ENCODE measurements at places on chromosomes 6 and 20.

GRCh38 chr6:159727717-159728445 is 575 bp downstream of the WTAP start:
- DNase-seq, result no peak

DNA sequence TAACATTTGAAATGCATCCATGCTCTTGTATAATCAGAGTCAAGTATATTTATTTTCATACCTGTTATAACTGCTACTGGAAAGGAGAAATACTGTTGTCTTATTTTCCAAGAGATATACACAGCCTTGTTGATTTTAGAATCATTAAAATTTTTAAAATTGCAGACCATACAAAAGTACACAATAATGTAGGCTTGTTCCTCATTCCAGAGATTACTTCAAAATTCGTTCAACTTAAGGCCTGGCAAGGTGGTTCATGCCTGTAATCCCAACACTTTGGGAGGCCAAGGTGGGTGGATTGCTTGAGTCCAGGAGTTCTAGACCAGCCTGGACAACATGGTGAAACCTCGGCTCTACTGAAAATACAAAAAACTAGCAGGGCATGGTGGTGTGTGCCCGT is 6.1 kb downstream of the RNF114 start:
- DNase-seq, result no peak

DNA sequence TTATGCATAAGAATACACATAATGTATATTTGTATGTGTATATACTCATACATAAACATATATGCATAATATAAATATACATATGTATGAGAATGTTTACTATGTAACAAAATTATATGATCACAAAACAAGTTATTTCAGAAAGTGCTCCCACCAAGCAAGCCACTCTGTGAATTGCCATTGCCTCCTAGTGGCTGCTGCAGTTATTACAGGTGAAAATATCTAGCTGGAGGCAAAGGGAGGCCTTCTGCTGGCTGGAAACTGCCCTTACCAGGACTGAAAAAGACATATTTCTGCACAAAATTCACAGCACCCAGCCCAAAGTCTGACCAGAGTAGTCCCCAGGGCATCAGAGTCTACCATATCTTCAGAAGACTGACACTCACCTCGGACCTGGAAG is 14.4 kb upstream of the ADAM33 start:
- DNase-seq, result no peak

- no peak for DNase-seq
These were observed 78.0 kb downstream of the SLC22A3 start for GRCh38 chr6:160426136-160426535.

GRCh38 chr20:840858-841567 is 7.5 kb downstream of the FAM110A start:
- DNase-seq, result no peak

GRCh38 chr6:44062771-44063560 is 64.3 kb downstream of the MRPL14 start:
- DNase-seq, result no peak

- DNase-seq, result no peak
These were observed 104.6 kb upstream of the CENPW start for GRCh38 chr6:126235363-126235762.

- no peak for DNase-seq
These were observed 167.8 kb downstream of the LRFN2 start for GRCh38 chr6:40419377-40419776.

GRCh38 chr6:134851548-134851947 is 98.4 kb downstream of the ALDH8A1 start:
- no peak for DNase-seq

GRCh38 chr6:53603386-53604116 is 58.6 kb upstream of the GCLC start:
- DNase-seq, result no peak

DNA sequence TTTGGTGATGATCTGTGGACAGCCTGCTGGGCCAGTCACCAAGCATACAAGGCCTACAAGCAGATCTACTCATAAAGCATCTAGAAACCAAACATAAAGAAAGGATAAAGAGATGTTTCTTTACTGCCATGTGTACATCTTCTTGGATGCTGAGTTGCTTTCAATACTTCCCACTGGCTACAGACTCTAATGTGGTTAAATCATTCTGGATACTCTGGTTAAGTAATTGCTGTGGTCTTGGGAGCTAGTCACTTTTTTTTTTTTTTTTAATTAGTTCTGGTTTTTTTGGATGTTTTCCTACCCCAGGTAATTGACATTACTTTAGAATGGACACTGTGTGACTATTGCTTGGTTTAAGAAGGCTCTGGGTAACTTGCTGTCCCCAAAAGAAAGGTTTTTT is 215.4 kb upstream of the RUNX2 start:
- no peak for DNase-seq

DNA sequence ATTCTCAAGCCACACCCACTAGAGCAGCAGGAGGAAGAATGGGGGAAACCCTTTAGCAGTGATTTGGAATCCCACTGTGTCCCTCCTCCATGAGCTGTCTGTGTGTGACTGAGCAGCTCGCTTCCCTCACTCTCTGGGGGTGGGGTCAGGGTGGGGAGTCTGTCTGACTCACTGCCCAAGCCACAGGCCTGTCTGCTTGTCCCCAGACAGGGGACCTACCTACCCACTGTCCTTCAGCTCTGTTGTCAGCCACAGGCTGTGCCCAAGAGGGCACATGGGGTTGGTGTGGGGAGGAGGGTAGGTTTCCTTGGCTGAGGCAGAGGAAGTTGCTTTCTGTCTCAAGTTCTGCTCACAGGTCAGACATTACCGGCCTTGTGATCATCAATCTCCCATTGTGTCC is 127.0 kb downstream of the MAFB start:
- no peak for DNase-seq

DNA sequence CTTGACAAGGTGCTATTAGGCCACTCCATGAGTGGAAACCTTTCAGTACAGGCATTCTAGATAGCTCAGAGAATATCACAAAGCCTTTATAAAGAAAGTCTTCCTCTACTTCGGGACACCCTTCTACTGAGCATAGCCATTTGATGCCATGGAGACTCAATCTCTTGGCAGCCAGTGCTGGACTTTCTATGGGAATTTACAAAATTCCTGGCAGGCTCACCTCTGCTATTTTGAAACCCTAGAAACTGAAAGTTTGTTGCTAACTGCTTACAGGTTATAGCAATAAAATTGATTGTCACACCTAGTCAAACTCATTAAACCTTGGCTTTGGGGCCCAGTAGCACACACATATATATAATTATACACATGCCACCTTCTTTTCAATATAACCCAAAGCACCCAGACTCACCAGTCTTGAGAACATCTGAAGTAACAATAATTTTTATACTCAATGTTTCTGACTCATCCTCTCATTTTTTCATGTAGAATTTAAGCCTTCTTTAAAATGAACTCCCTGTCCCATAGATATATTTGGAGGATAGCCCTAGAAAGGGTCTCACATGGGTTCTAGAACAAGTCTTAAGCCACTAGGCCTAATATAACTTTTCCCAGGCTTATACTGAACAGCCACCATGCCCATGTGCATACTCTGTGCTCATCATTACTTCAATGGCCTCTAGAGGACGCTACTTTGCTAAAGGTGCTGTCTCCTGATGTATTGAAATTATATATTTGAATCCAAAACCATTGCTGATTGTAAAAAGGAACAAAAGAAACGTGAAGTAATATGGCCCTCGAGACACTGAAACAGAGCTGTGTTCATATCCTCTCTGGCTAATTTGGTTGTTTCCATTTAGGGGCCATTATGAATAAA is 368.1 kb upstream of the MARCKS start:
- no peak for DNase-seq

- no peak for DNase-seq
These were observed 35.8 kb upstream of the SHLD1 start for GRCh38 chr20:5714261-5715041.

GRCh38 chr6:34074064-34074742 is 71.7 kb downstream of the GRM4 start:
- no peak for DNase-seq

DNA sequence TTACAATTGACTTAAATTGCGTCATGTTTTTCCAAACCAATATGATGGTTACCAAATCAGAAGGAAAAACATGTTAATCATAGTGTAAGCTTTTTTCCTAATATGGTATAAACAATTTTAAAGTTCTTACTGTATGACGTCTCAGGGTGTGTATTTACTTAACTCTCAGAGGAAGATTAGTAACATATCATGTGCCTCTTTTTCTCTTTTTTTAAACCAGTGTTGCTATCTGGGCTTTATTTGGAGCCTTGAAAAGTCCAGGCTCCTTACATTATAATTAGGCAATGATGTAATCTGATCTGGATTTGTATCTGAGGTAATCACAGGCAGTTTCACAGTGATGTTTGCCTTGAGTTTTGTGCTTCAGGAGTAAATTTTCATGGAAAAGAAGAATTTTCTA is 20.4 kb upstream of the RAB23 start:
- no peak for DNase-seq

DNA sequence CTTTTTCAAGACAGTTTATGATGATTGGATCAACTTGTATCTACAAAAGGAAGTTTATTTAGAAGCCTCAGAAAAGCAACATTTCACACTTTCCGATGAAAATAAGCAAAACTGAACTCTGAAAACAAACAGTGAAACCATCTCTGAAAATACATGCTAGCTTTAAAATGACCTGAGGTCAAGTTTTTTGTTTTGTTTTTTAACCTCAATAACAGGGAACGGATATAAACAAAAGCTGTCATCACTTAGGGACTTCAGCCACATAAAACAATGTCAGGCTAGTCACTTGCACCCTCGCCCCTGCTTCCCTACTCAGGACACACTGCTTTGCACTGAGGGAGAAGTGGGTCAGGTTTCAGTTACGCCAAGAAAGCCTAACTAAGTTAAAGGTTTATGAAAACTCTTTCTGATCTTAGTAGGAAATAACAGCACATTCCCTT is 11.6 kb downstream of the BACH2 start:
- DNase-seq, result no peak

DNA sequence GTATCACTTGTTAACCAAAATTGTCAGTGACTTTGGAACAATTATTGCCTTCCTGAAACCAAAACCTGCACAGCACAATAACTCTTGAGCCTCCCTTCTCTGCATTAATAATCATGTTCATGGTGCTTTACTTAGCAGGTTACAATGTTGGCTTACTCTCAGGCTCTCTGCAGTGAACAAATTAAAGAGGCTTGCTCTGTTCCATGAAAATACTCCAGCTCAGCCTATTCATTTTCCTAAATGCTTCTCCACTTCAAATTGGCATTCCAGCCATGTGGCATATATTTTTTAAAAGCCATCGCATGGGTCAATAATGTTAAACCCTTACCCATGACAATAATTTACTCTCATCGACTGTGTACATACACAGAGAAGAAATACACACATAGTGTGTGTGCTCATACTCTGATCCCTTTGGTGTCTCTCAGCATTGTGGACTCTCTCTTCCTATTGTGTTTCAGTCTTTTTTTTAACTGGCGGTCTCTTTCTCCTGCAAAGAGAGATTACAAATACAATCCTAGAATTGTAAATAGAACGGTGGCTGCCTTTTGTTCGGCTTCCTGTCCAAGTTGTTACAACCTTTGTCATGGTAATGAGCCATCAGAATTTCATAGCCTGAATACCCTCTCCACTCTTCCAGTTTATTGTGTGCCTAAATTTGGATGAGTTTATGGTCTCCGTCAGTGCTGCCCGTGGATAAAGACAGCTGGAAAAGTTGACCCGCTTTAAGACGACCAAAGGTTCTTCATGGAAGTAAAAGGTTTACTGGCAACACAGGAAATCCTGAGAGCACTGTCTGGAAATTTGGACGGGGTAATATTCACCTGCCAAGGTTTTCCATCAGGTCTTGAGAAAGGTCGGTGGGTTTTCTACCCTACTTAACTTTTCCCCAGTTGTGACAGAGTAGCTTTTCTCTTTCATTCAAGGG is 263.6 kb downstream of the CD83 start:
- peak; percentile 77 for DNase-seq
